MV-4-11 (cell line): ENCODE measurements at places on chromosomes 3 and 15.

DNA sequence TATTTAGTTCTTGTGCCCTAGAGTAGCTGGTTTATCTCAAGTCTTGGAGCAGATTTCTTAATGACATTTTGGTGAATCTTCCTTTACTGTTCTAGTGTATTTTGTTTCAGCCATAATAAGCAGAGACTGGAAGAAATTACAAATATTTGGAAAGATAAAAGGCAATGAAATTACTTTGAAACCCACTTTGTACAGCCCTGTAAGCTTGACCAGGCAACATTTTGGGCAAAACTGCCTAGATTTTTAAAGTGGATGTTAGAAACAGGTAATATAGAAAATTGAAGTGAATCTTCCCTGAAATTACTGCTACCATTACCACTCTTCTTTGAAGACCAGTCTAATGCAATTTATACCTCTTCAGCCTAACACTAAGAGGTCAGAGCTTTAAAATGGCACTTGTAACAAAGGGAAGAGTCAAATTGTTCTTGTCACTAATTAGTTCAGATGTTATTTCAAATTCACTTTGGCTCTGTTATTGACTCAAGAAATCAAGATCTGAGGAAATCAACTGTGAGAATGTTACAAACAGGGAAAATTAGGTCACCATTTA, 589.4 kb downstream of the NLGN1 start:
- no peak for DNase-seq

DNA sequence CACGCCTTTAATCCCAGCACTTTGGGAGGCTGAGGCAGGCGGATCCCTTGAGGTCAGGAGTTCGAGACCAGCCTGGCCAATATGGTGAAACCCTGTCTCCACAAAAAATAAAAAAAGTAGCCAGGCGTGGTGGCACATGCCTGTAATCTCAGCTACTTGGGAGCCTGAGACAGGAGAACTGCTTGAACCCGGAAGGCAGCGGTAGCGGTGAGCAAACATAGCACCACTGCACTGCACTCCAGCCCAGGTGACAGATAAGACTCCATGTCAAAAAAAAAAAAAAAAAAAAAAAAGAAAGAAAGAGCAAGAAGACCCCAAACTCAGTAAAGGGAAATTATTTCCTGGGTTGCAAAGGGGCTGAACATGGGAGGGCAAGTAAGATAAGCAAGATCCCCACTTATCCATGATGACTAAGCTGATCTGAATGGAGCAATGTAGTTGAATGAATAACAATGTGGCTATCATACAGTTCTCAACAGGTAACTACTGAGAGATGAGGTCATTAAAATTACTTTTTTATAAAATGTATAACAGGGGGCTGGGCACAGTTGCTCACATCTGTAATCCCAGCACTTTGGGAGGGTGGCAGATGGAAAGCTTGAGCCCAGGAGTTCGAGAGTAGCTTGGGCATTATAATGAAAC, 46.0 kb downstream of the RBM15B start:
- DNase-seq = no peak

DNA sequence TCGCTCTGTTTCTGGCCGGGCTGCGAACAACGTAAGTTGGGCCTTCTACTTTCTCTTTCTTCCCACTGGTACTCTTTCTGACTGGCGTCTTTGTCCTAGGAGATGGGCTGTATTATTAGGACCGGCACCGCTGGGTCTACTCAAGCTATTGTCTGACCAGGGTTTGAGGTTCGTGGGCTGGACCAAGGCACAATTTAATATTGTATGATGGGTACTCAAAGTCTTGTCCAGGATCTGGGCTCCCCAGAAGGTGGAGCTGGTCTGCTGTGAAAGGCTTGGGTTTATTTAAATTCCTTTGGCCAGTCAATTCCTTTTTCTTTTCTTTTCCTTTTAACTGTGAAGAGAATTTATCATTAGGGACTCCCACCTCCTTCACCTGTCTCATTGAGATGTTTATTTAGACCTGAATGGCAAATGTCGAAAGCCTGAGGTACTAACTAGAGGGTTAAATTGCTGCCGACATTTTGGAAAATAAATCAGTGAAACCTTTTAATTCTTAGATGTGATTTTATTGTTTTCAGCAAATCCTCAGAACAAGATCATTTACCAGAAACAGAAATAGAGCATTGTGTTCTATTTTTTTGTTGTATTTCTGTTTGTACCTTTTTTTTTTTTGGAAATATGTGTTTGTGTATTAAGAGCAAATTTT, 410 bp downstream of the LRRC49 start:
- DNase-seq = peak; percentile 51

DNA sequence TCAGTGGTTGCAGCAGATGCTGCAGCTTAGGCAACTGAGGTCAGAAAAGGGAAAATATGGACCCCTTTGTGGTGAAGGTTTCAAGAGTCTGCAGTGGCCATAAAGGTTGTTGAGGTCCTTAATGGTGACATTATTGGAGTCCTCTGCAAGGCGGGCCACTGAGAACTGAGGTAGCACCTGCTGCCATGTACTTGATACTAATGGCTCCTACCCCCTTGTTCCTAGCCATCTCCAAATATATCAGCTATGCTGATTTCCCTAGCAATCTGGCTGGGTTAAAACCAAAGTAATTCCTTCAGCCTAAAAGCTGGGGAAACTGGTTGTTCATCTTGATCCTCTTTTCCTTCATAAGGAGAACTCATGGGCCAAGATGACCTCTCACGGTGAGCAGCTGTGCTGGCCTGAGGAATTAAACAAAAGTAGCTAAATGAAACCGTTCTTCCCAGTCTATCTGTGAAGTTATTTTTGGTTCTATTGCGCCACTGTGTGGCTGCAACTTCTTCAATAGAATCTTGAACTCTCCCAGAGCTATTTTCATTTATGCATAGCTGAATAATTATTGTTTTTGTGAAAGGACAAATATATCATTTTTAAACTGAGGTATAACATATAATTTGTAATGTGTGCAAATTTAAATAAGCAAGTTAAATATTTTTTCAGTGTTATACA, 76.1 kb upstream of the PLSCR4 start:
- DNase-seq = peak; percentile 25

GRCh38 chr15:90557186-90558084, 27.7 kb downstream of the CRTC3 start:
- no peak for DNase-seq

GRCh38 chr3:88480822-88481221, 331.1 kb downstream of the C3orf38 start:
- DNase-seq = no peak

DNA sequence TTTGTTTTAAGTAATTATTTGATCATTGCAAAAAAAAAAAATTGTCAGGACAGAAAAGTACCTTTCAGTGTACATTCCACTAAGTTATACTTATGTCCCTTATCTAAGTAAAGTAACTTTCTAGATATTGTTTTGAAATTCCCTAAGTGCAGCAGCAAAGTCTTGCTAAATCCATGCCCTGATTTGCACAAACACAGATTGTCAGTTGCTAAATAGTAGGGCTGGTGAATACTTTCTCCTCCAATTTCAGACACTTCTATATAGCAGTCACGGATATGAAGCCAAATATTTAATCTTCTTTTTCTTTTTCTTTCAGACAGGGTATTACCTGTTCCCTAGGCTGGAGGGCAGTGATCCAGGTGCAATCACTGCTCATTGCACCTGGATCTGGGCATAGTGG, 12.9 kb downstream of the LRRC2 start:
- DNase-seq = no peak

DNA sequence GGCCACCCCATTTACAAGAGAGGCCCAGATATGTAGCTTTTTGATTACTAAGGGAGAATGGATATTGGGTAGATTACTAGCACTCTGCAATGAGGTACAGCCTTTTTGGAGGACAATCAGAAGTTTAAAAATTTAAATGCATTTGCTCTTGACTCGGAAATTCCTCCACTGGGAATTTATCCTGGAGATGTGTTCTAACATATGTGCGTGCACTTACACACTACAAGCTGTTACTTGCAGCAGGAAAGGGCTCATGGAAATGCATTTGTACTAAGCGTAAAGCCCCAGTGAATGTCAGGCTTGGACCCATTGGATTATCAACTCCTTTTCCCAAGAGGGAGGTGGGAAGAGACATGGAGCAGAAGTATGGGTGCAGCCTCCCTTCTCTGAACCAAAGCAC, 7.8 kb upstream of the POMGNT2 start:
- DNase-seq = no peak

DNA sequence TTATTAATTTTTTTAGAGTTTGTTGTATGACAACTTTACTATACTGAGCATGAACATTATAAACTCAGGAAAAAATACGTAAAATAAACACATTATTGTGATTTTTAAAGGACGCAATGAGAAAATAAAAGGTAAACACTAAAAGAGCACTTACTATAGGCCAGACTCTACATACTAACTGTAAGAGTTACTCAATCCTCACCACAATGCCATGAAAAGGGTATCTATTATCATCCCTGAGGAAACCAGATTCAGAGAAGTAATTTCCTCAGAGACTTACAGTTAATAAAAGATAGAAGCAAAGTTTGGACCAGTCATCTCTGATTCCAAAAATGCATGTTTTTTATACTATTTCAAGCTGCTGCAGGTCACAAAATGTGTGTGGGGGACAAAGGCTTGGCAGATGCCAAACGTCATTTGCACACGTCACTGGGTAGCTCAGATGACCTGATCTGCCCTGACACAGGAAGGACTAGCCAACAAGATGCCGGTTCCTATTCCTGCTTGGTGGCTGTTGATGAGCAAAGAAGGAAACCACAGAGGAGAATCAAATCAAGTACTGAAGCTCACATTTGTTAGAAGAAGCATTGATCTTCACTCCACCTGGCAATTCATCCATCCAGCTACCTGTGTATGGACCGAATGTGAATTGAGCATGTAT, 42.3 kb downstream of the KLHL6 start:
- peak; percentile 84 for DNase-seq

- peak; percentile 60 for DNase-seq
These were observed 624 bp downstream of the BRK1 start for GRCh38 chr3:10116138-10116460.

- DNase-seq = no peak
These were observed 45.2 kb downstream of the FBXL2 start for GRCh38 chr3:33322412-33322811.

DNA sequence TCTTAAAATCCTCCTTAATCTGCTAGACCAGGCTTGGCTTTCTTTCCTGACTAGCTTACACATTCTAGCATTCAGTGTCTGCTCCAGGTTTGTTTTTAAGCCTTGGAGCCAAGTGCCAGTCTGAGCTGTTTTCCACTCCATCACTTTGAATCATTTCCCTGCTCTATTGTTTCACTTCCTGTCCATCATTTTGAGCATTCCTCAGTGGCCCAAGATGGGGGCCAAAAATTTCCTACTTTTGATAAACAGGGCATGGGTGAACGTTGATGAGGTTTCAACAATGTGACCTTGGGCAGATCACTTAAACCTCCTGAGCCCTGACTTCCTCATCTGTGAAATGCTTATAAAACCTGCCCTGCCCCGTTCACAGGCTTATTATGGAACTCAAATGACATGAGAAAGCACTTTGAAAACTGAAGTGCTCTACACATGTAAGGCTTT, 4.4 kb downstream of the CYP19A1 start:
- peak; percentile 75 for DNase-seq

GRCh38 chr3:73624821-73625665, at the start of gene PDZRN3:
TSS of gene PDZRN3 (minus strand) at chr3:73624941.
- DNase-seq = no peak

DNA sequence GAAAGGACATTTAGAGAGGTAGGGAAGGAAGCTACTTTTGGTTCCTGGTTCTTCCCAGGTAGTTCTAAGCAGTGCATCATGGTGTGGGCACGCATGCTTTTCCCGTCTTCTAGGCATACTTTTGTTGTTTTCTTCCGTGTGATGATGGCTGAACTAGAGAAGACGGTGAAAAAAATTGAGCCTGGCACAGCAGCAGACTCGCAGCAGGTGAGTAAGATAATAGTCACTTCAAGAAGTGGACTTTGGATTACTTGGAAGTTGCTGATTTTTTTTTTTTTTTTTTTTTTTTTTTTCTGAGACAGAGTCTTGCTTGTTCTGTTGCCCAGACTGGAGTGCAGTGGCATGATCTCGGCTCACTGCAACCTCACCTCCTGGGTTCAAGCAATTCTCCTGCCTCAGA, 17.9 kb downstream of the FANCD2OS start:
- DNase-seq = no peak

DNA sequence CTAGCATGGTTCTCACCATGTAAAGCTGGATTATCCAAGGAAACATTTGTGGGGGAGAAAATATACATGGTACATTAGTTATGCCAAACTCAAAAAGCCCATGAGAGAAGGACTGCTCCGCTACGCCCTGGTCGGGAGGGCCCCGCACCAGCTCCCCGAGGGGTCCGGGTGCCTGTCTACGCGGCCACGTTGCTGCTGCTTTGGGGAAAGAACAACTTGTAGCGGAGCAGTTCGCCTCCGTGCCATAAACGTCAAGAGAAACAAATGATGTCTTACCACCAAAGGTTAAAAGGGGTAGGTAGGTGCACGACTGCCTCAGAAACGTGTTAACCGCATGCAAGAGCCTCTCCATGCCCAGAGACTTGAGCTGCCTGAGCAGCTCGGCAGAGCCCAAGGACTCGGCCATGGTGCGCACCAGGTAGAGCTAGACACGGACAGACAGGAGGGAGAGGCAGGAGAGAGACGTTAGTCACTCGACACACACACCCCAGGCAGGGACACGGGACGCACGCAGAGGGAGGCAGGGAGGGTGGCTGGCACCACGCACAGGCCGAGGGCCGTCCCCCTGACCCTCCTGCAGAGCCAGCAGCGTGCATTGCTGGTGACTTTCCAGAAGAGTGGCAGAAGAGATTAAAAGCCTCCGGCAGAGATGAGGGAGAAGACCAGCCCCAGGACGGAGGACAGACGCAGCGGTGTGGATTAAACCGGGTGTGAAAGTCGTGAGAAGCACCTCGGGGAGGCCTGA, 63.4 kb downstream of the CYFIP1 start:
- no peak for DNase-seq

- DNase-seq = no peak
These were observed 47.7 kb upstream of the DUT start for GRCh38 chr15:48283396-48284145.

DNA sequence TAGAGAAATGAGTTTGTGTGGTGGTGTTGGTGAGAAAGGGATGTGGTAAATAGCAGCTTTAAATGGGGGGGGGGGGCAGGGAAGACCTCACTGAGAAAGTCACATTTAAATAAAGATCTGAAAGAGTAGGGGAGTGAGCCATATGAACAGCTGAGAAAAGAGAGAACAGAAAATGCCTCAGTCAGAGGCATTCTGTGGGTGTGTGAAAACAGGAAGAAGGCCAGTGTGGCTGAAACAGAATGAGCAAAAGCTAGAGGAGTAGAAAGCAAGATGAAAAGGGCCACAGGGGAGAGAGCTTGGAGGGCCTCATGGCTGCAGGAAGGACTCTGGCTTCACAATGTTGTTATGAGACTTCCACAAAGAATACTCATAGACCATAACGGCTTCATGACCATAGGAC, 783.3 kb downstream of the ZPLD1 start:
- DNase-seq = peak; percentile 91

- DNase-seq = no peak
These were observed 391.4 kb upstream of the DPH6 start for GRCh38 chr15:35937380-35937779.

DNA sequence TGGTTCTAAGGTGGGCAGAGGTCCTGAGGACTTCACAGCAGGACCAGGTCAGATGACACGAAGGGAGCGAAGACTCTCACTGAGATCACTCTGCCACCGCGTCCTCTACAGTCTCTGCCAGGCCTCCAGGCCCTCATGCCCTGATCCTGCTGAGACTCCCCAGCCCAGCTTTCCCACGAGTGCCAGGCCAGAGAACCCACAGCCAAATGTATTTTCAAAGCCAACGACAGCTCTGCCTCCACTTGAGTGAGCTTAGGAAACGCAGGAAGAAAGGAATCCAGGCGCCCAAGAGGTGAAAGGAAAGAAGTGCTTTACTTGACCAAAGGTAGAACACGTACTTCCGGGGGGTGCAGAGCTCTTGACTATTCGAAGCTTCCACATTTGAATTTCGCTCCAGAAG, 275.0 kb downstream of the XXYLT1 start:
- DNase-seq = no peak
